ENCODE measurements at places on chromosomes 2 and 18.

- DNase-seq, result no peak
Measured at GRCh38 chr18:45684341-45685115, 39.5 kb upstream of the SLC14A1 start.

DNA sequence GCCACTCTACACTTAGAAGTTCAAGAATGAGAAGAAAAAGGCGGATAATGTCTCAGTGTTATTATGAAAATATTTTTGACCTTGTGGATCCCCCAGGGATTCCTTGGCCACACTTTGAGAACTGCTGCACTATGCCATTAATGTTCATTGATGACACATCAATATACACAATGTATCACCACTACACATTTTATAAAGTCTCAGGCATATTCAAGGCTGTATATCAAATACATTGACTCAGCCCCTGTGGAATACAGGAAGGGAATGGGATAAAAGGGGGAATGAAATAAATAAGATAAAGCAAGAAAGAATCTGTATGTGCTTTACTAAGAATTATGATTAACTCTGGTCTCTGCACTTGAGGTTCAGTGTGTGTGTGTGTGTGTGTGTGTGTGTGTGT lies 69.1 kb downstream of the INHBB start:
- DNase-seq, result no peak

- no peak for DNase-seq
Measured at GRCh38 chr2:195758846-195759245, 101.8 kb downstream of the SLC39A10 start.

DNA sequence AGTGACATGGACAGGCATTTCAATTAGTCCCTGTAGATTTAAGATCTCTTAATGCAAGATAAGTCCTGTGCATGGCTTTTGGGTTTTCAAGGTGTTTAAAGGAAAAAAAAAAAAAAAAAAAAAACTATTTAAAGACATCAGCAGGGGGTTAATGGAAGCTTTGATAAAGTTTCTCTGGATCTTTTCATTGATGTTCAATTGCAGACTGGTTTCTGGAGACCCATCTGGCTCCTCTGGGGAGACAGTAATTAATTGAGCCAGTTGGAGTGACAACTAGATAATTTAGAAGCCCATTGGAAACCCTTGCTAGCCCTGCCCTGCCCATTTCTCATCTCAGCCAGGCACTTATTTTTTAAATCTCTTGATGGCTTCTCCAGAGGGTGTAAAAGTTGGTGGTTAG lies 98.7 kb downstream of the EPHA4 start:
- no peak for DNase-seq

- no peak for DNase-seq
Measured at GRCh38 chr2:110973262-110973661, 147.5 kb upstream of the BCL2L11 start.

DNA sequence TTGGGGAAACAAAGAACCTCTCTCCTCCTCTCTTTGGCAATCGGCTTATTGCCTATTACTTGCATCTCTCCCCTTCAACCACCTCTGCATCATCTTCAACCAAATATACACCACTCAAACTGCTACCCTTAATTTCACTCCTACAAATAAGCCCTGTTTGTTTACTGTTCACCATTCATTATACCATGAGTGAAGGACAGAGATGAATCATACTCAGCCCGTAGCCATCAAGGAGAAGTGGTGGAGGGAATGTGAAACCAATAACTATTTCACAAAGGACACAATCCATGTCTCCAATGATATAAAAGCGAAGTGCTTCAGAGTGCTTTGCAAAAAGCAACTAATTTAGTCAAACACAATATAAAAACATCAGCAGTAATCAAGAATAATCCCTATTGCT lies 76.8 kb downstream of the CACNB4 start:
- no peak for DNase-seq

DNA sequence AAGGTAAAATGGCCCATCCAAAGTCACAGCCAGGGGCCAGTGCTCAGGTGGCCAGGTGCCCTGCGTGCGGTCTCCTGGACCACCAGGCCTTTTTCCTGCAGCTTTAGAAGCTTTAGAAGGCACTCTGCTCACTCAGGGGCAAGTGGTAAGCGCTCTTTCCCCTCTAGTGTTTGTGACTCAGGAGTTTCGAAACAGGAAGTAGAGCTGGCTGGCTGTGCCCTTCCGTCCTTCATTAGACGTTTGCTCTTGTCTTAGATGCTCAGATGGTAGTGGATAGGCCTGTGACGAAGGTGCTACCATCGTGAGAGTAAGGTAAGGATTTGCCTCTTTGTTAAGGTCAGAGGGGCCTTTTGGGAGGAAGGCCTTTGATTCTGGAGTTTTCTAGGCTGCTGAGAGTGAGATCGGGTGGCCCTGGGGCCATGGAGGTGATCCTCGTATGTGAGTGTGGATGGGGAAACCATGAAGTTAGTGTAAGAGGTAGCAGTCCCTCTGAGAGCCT lies at the start of gene CASP8:
Gene CASP8 (plus strand): TSS at position 235 of the 499 bp plus-strand sequence. CDS start 5,951 bp downstream, outside the sequence.
- DNase-seq, result no peak

DNA sequence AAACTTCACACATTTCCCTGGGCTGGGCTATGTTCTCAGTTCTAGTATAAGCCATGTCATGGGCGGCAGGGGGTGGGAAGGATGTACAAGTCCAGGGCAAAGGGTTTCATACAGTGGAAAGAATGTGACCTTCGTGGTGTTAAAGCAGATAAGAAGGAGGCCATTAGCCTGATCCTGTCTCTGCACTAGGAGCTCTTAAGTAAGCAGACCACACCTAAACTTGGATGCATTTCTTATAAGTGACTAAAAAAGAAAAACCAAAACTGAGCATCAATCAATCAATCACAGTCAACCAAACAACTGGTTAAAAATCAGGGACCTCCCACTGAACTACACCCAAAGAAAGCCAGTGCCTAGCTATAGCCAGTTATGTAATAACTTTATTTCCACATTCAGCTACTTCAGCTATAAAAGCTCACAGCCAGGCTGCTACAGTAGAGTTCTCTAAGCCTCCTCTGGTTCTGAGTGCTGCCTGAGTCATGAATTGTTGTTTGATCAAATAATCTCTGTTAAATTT lies 46.8 kb upstream of the RIOK3 start:
- no peak for DNase-seq

GRCh38 chr18:55912919-55913318 lies 324.9 kb upstream of the TCF4 start:
- no peak for DNase-seq

DNA sequence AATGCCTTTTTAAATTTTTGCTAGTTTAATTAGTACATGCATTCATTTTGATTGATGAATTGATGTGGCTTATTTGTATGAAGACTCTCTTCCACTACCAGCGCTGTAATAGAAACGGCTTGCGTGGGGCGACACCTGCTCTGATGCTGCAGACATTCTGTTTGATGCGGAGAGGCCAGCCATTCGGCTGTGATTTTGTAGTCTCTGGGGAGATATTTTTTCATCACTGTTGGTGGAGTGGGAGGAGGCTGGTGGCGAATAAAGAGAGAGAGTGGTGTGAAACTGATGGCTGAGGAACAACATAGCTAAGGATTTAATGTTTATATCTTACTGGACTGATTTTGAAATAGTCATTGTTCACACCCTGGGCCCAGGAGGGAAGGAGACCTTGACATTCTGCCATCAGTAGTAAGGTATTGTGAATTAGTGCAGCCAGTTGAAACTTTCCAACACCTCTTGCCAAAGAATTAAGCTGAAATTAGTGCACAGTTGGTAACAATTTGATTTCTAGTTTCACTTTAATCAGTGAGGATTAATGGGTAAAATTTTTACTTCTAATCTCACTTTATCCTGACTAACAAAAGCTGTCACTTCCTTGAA lies 224.1 kb downstream of the MTX2 start:
- no peak for DNase-seq

- DNase-seq, result peak; percentile 73
Measured at GRCh38 chr2:234512884-234513669, 16.2 kb upstream of the ARL4C start.

DNA sequence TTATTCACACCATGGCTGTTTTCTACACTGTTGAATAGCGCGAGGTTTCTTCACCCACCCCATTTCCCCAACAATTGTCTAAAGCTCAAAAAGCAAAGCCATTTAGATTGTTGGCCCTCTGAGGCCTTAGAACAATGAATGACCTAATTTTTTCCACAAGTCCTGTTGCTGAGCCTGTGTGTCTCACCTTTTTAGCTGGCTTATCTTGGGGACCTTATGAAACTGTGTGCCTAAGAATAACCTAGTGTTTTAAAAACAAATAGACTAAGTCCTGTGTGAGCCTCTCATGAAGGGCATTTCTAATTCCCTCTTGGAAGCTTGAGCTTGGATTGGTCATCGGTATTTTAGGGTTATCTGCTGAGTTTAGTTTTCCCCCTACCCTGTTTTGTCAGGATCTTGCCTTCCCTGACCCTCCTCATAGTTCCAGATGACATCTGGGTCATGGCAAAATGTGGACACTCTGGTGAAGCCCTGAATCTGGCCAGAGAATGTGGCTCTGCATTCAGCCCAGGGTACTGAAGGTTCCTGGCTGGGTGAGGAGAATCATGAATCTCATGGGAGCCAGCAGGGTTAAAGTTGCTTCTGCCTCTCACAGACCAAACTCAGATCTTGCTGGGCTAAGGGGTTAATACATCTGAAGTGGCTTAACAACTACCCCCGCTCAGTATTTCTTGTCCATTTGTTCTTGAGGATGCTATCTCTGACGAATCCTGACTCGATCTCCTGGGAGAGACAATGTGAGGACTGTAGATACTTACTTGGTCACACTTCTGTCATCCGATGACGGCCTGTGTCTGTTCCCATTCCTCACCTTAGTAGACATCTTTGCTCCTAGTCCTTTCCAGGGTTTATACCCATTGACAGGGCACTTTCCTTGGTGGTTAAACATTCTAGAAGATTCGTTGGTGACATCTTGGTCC lies 104.2 kb upstream of the MAP4K3 start:
- no peak for DNase-seq

- no peak for DNase-seq
Measured at GRCh38 chr18:47721876-47722275, 208.6 kb downstream of the SMAD2 start.

GRCh38 chr2:229835596-229836283 lies 86.1 kb downstream of the TRIP12 start:
- no peak for DNase-seq

GRCh38 chr2:223090039-223090438 lies 38.0 kb downstream of the KCNE4 start:
- DNase-seq, result no peak

- DNase-seq, result no peak
Measured at GRCh38 chr2:221100467-221101089, 471.5 kb downstream of the EPHA4 start.

GRCh38 chr2:132588576-132588975 lies 81.4 kb downstream of the LYPD1 start:
- DNase-seq, result no peak

DNA sequence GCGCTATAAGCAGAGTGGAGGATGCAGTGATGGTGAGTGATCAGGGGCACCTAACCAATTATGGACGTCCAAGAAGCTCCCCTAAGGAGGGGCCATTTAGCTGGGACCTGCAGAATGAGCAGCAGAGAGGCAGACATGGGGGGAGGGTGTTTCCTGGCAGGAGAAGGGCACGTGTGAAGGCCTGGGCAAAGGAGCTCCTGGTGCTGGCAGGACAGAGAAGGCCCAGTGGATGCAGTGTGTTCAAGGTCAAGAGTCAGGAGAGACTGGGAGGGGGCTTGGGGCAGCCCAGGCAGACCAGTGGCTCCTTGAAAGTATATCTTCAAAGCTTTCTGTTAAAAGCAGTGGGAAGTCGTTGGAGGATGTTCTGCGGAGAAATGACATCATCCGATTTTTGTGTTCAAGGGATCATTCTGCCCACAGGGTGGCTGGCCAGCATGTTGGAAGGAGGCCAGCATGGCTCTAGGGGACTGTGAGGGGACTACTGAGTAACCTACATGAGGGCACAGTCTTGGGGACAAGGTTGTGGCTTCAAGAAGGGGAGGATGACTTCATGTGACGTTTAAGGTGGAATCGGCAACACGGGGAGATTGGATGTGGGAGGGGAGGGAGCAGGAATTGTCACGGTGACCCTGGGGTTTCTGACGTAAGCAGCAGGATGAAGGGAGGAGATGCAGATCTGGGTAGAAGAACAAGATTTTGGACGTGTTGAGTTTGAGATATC lies 9.0 kb upstream of the CIB4 start:
- no peak for DNase-seq

GRCh38 chr2:50525423-50525822 lies 506.5 kb downstream of the NRXN1 start:
- no peak for DNase-seq

GRCh38 chr18:54444319-54444914 lies 86.7 kb downstream of the C18orf54 start:
- DNase-seq, result no peak

DNA sequence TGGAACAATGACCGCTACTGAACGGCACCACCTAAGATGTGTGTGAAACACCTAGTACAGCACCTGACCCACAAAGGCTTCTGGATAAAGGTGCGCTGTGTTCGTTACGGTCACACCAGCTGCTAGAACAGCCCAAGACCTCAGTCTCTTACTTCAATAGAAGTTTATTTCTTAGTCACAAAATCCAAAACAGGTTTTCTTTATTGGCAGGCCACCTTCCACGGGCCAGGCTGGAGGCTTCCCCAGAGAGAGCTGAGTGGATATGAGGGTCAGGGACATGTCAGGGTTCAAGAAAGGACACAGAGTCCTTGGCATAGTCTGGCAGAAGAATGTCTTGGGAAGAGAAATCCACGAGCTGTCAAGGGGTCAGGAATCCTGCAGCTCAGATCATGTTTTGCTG lies 92.2 kb downstream of the COL6A3 start:
- DNase-seq, result no peak

- no peak for DNase-seq
Measured at GRCh38 chr2:110991911-110992310, 128.8 kb upstream of the BCL2L11 start.

GRCh38 chr2:28955467-28955866 lies 25.6 kb upstream of the TOGARAM2 start:
- DNase-seq, result no peak

DNA sequence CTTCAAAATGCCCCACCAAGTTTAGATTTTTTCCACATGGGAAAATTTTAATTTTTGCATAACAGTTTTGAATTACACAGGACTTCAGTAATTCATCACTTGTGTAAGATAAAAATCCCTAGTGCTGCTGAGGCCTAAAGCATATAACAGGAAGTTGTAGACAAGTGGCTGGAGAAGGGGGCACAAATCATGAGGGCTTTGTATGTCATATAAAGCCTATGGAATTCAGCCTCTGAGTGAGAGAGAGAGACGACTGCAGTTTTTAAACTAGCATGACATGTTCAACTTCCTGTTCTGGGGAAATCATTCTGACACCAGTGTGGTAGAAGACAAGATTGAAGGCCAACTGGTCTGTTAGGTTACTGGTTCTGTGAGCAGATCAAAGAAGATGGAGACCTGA lies 187.3 kb upstream of the CHST9 start:
- no peak for DNase-seq

GRCh38 chr2:212929116-212929515 lies 222.3 kb downstream of the IKZF2 start:
- DNase-seq, result no peak

DNA sequence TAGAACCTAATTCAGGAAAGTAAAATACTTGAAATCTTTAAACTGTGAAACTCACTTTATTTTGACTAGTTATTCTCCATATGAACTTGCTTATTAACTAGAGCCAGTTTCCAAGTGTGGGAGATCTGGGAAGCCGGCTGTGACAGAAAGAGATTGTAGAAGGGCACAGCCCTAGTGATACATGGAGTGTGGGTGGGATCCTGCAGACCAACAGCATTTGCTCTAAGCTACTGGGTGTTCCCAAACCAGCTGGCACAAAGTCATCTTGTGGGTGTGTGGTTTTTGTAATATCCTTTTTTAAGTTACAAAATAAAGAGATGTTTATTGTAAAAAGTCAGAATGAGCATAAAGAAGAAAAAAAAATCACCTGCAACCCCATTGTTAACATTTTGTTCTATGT lies 3.4 kb downstream of the DUSP19 start:
- DNase-seq, result no peak
